Spleen (tissue), 13 donors: ENCODE measurements at places on chromosomes 7 and 10. TPM values are rescaled to one million over a fixed set of nuclear protein-coding genes. Genes with fewer than 3 reads are reported as not detected.

Gene PGAM2
- total RNA-seq: 2.8 TPM

Gene PPP1R17
- not detected for total RNA-seq

Gene FAM13C
- total RNA-seq: 9.8 TPM

Gene CPN1
- total RNA-seq: not detected

Gene HABP2
- total RNA-seq: not detected

Gene KCNIP2
- 6.0 TPM for total RNA-seq

Gene GNAT3
- not detected for total RNA-seq

Gene TAS2R4
- 2.4 TPM for total RNA-seq

Gene STX1A
- 4.9 TPM for total RNA-seq

Gene NEUROG3
- not detected for total RNA-seq

Gene ADAP1
- total RNA-seq: 35.4 TPM

DNA sequence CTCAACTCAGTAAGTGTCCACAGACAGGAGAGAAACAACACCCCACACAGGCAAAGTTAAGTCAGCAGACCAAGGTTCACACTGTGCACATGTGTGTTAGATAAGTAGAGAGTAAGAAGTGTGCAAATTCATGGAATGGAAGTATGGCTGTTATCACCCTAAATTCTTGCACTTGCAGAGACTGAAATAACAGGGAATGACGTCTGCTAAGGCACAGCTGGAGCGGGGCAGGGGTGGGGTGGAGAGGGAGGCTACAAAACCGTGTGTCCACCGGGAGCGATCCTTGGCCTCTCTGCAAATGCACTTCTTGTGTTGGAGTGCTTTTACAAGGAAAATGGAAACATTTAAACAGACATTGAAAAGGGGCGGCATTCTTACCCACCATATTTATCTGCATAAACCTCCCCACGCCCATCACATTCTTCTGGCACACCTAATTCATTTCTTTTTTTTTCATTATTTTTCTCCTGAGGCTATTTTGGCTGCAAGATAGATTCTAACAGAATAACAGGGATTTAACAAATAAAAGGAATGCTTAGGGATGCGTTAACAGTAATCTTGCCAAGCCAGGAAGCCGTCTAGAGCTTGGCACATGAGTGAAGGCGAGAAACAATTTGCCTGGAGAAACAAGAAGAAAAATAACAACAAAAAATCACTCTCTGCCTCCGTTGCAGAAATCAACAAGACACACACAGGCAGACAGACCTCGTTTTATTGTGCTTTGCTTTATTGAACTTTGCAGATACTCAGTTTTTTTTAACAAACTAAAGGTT, 30.1 kb downstream of the TNS3 start:
- peak; percentile 43 for DNase-seq

DNA sequence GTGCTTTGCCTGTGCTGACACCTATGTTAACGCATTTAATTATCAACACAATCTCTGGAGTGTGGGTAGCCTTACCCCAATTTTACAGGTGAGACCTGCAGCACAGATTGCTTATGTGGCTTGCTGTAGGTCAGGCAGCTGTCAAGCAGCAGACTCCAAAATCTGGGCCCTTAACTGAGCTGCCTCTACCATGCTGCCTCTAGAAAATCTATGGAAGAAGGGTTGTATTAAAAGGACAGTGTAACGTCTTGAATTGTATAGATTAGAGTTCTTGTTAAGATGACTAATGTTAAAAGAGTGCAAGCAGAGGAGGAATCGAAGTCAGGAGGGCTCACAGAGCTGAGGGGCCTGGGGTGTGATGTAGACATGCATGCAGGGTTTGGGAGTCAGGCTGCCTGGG, 1.2 kb upstream of the PON3 start:
- no peak for DNase-seq

- peak; percentile 94 for DNase-seq
These were observed 945 bp upstream of the RHEB start for GRCh38 chr7:151520419-151521261.

GRCh38 chr7:84081973-84082522, 112.5 kb downstream of the SEMA3A start:
- no peak for DNase-seq

DNA sequence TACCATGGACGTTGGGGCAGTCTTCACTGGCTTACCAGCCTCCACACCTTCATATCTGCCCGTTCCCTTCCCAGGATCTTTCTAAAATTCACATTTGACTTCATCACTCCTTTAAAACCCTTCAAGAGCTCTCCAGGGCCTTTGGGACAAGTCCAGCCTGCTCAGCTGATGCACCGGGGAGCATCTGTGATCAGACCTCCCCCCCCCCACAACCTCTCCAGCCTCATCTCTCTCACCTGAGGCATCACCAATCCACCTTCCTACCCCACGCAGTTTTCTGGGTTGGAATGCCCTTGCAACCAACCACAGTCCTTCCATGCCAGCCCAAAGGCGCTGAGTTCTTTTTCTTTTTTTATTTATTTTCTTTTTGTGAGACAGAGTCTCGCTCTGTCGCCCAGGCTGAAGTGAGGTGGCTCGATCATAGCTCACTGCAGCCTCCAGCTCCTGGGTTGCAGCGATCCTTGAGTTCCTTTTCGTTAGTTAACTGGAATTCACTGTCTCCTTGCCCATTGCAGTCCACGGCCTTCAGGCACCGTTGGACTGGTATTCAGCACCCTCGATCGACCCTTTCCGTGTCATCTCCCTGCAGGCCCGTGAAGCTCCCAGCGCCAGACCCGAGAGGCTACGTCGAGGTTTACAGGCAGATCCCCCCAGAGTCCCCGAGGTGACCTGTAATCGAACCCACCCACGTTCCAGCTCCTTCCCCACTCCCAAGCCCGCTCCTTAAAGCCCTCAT, 654 bp downstream of the ALKBH4 start:
- DNase-seq: peak; percentile 74

- DNase-seq: no peak
These were observed 55.7 kb upstream of the FOXK1 start for GRCh38 chr7:4626318-4626845.

DNA sequence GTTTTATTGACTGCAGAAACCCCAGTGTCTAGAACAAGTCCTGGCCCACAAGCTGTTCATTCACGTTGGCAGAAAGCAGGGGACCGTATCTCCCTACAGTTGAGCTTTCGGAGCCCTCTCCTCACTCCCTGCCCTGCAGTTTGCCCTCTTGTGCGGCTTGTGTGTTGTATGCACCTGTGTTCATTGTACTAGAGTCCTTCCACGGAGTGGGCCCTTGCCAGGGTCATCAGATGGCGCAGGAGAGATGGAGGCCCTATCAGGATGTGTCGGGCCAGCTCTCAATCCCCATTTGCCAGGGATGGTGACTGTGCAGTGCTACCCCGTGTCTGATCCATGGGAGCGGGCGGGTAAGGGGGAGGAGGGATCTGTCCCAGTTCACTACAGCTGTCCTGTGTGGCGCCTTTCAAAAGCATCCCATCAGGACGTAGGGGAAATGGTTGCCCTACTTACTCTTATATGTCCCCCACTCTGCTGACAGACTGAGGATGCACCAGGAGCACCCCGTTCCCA, 77.4 kb upstream of the PRR15 start:
- DNase-seq: no peak

GRCh38 chr7:94605031-94605430, 50.9 kb downstream of the SGCE start:
- no peak for DNase-seq

DNA sequence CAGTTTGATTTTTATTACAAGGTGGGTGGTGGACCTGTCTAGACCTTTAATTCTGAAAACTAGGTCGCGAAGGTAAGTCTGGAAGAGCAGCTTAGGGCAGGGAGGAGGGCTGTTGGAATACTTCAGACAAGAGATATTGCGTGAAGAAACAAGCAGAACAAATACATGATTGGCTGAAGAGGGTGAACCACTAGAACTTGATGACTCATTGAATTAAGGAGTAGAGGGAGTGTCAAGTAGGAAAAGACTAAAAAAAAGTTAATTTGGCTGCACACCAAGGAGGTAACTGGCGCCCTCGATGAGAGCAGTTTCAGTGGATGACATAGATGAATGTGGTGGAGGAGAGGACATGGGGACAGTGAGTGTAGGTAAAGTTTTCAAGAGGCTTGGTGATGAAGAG, 41.3 kb downstream of the WNT2 start:
- no peak for DNase-seq

GRCh38 chr10:108436096-108436495, 1271.6 kb upstream of the SORCS1 start:
- DNase-seq: no peak

DNA sequence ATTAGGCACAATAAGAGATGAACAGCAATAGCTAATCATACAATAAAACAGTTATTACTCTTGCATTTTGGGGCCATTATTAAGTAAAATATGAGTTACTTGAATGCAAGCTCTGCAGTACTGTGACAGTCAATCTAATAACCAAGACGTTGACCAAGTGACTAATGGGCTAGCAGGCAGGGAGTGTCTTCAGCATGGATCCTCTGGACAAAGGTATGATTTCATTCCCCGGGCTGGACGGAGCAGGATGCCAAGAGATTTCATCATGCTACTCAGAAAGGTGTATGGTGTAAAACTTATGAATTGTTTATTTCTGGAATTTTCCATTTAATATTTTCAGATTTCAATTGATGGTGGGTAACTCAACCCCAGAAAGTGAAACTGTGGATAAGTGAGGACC, 80.9 kb downstream of the SHH start:
- DNase-seq: no peak

GRCh38 chr7:150879345-150879744, 27.0 kb downstream of the AOC1 start:
- peak; percentile 17 for DNase-seq

GRCh38 chr10:123997486-123998196, 95.8 kb downstream of the CHST15 start:
- DNase-seq: peak; percentile 85

GRCh38 chr10:11336722-11337162, 274.7 kb downstream of the USP6NL start:
- DNase-seq: no peak

DNA sequence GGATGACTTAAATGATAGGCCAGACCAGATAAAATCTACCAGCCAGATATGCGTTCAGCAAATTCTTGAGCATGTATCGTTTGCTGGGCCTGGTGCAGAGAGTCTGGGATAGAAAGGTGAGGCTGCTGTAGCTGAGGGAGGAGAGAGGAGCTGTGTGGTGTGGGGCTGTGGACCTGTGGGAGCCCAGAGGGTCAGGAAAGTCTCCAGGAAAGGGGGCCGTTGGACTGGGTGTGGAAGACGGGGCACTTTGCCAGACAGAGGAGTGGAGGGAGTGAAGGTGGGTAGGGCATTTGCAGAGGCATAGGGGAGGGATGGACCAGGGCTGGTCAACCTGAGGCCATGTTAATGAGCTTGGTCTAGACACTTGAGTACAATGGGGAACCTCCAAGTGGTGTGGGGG, 124.7 kb upstream of the UNC5B start:
- DNase-seq: no peak

GRCh38 chr10:6161921-6162320, 40.8 kb upstream of the PFKFB3 start:
- DNase-seq: no peak

- DNase-seq: no peak
These were observed 238.4 kb upstream of the ZMIZ1 start for GRCh38 chr10:78830062-78830975.

- DNase-seq: peak; percentile 68
These were observed 2.2 kb downstream of the OGDHL start for GRCh38 chr10:49759787-49760551.

DNA sequence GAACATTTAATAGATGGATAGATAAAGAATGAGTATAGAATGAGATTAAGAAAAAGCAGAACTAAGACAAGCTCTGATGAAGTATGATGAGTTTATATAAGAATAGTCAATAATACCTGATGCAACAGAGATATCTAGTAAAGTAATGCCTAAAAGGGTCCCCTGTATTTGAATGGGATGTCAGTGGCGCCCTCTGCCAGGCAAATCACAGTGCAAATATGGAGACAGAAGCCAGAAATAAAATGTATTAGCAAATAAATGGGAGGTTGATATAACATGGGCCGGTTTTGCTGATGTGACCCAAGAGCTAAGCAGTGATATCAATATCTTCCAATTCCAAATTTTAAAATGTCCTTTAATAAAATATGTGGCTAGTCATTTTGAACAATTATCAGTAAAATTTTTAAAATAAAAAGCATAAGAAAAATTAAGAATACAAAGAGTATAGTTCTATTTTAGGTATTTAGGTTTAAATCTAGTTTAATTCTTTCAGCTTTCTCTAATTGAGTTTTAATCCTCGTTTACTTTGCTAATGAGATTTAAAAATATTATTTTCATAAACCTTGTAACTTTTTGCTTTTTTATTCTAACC, 62.6 kb downstream of the ADK start:
- DNase-seq: no peak

DNA sequence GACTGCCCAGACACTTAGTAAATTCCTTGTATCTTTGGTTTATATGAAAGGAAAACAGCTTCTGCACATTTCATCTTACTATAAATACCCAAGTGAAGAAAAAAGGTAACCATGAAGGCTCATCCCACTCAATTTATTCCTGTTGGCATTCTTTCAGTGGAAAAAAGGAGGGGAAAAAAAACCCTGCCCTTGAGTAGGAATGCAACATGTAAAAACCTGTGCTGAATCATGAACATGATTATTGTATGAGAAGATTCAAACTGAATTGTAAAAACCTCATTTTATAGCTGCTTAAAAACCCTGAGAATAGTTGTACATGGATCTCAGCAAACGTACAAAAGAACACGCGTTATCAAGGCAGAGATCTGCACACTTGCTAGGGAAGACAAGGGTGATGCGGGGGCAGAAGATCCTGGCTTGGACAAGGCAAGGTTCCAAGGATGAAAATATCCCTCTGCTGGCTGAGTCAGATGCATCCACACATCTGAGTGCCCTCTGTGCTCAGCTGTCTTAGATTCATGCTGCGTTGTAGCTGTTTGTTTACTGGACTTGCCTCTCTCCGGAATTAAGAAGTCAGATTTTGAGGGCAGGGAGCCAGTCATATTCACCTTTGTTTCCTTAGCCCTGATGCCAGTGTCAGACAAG, 658.2 kb downstream of the PARD3 start:
- no peak for DNase-seq

- DNase-seq: no peak
These were observed 161.2 kb upstream of the WDR11 start for GRCh38 chr10:120689777-120690529.

- no peak for DNase-seq
These were observed 27.4 kb upstream of the FXYD4 start for GRCh38 chr10:43344051-43344450.

DNA sequence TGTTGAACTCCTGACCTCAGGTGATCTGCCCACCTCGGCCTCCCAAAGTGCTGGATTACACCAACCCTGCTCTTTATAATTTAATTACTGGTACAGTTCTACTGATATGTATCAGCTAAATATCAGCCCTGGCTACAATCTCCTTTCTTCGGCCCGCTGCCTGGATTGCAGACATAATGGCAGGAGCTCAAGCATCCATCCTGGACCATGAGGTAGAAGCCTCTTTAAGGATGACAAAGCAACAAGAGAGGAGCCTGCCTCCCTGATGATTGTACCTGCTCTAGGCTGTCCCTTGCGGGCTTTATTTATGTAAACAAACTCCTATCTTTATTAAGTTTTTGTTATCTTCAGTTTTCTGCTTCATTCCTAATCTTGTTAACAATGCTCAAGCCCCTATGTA, 5.6 kb upstream of the PSAP start:
- peak; percentile 20 for DNase-seq
